Germinal center (tissue), 1 donor: ENCODE measurements at places on chromosomes 11 and 22.
A peak's percentile ranks its signal among the peaks of the same experiment; 100 is the strongest.

GRCh38 chr11:61682093-61682732 lies 2.0 kb downstream of the DAGLA start:
- no peak for DNase-seq

GRCh38 chr22:18100781-18101180 lies 9.8 kb upstream of the TUBA8 start:
- DNase-seq = no peak

DNA sequence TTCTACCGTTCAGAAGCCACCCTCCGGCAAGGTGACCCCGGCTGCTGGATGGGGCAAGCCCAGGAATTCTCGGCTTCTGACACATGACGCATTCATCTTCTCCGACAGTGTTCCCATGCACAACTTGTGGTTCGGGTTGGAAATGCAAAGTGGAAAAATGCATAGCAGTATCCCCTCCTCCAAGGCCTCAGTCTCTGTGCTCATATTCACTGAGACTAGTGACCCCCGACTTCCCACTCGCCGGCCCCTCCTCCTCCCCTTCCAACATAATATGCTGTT lies 70.0 kb upstream of the NTM start:
- no peak for DNase-seq

DNA sequence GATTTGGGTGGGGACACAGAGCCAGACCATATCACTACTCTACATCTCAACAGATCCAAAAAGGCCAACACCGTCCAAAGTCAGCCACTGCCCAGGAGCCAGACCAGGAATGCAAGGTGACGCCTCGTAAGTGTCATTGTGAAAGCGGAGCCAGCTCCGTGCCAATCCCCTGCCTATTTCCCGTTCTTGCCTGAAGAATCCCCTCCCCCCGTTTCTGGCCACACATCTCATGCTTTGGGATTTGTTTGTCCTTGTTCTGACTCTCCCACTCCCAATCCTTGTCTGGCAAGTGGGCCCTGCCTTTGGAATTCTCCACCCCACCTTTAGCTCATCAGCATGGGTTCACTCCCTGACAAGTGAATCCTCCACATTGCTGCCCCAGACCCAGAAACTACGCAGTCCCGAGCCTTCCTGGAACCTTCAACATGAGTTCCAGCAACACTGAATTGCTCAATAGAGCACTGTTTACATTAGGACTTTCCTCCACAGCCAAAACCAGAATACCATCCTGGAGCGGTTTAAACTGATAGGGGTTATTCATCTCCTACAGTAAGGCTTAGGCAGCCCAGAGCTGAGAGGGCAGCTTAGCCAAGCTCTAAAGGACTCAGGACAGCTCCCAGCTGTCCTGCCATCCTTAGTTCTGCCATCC lies 6.0 kb upstream of the SLC35C1 start:
- DNase-seq = no peak

DNA sequence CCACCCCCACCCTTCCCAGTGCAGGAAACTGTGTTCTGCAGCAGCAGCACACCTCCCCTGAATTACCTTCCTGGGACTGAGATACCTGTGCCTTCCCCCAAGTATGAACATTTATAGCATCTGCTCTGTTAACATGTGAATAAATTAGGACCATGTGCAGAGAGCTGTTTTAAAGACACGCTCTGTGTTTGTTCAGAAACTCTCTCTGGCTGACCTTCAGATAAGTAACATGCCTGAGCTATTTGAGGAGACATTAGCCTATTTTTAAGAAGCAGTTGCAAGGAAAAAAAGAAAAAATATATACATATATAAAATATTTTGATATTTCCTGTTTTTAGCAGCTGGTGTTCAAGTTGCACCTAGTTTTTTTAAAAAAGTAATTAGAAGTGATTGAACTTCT lies 5.4 kb downstream of the NAV2 start:
- DNase-seq = no peak

DNA sequence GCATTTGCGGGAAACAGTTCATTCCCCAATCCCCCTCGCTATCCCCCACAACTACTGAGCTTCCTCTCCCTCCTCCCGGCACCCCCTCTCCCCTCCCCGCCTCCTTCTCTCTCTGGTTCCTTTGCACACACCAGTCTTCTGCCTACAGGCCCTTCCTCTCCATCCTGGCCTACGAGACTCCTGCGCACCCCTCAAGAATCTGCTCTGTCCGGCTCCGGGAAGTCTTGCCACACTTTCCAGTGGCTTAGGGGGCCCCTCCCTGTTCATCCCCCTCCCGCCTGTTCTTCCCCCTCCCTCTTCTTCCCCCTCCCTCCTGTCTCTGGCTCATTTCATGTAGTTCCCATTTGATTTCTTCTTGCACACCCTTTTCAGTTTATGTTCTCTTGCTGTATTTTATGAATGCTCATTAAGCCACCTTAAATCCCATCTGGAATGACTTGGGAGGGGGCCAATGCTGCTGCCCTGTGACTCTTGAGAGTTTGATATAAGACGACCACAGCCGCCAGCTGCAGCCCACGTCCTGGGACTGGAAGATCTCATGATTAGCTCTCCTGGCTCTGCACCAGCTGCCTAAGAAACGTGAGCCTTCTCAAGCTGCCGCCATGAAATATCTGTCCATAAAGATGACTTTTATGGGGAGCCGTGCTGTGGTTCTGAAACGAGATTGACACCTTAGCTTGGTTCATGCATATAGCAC lies 50.9 kb downstream of the RPS6KA4 start:
- no peak for DNase-seq

DNA sequence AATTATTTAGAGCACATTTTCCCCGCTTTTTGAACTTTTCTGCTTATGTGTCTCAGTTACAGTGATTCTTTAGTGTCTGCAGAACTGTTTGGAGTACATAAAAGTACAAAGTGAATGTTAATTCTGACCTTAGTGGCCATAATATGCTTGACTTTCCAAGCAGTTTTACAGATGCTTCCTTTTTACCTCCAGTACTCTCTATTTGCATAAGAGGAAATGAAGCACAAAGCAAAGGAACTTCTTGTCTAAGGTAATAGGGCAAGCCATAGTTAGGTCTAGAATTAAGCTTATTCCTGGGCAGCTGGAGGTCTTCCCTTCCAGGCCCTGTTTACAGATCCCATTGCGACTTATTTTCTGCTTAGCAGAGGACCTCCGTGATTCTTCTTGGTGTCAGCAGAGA lies 3.6 kb downstream of the GTPBP1 start:
- peak; percentile 48 for DNase-seq

GRCh38 chr22:43883719-43884415 lies 7.9 kb downstream of the PNPLA5 start:
- DNase-seq = no peak

DNA sequence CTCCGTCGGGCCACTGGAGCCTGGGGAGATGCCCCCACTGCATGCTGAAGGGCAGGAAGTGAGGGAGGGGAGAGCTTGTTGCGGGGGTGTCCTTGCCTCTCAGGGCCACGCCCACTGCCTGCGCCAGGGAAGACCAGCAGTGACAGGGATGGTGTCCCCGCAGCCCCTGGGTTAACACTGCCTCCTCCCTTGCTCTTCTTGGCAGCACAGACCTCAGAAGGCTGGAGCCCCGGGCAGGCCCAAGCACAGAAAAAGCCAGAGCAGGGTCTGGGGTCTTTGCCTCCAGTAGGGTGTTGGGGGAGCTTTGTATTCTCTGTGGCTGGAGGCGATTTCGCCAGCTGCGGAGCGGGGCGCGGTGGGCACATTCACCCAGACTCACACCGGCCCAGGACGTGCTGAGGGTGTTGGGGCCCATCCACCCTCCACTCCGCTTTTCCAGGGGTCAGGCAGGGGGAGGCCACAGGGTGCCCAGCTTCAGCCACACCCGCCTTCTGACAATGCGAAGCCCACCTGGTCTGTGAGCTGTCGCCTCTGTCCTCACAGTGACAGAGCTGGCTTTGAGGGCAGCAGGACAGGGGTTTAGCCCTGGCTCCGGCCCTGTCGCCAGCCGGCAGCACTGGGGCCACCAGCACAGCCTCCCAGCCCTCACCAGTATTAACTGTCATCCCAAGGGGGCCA lies 83.7 kb downstream of the CDKN1C start:
- DNase-seq = no peak

- no peak for DNase-seq
These were observed 53.6 kb downstream of the SHANK2 start for GRCh38 chr11:71198823-71199165.

DNA sequence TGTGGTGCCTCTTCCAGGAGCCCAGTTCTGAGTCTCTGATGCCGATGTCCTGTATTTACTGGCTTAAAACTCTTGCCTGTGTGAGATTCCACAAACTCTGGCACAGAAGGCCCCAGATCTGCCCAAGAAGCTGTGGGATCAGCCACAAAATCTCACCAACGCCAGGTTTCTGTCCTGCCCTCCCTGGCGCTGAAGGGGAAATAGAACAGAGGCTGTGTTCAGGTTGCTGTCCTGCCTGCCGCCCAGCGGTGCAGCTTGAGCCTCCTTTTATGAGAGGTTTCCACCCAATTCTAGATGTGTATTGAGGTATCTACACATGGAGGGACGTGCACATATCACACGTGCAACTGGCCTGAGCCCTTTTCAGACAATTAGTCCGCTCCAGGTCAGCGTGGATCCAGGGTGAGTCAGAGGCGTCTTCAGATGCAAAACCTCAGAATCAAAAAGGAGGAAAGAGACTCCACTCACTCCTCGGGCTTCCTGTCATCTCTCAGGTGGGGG lies 2.2 kb downstream of the TMEM80 start:
- no peak for DNase-seq

DNA sequence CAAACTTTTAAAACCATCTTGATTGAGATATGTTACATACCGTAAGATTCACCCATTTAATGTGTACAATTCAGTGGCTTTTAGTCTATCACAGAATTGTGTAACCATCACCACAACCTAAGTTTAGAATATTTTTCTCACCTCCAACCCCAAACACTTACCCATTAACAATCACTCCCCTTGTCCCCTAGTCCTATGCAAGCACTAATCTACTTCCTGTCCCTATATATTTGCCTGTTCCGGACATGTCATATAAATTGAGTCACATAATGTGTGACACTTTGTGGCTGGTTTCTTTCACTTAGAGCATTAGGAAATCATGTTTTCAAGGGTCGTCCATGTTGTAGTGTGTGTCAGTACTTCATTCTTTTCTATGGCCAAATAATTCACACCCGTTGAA lies 38.8 kb downstream of the RASSF10 start:
- DNase-seq = no peak

DNA sequence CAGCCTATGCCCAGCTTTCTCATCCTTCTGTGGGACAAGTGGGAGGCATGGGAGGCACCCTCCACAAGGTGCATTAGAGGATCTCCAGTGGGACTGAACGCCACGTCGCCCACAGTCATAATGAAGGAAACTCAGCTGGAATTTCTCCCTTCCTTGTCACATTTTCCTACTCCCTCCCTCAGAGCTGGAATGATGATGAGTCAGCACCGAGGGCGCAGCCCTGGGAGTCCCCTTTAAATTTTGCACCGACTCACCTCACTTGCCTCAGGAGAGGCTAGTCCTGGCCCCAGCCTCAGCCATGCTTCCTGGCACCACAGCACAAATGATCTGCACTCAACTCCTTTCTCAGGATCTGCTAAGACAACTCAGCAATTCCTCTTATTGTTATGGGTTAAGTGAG lies 34.3 kb downstream of the DBX1 start:
- no peak for DNase-seq

DNA sequence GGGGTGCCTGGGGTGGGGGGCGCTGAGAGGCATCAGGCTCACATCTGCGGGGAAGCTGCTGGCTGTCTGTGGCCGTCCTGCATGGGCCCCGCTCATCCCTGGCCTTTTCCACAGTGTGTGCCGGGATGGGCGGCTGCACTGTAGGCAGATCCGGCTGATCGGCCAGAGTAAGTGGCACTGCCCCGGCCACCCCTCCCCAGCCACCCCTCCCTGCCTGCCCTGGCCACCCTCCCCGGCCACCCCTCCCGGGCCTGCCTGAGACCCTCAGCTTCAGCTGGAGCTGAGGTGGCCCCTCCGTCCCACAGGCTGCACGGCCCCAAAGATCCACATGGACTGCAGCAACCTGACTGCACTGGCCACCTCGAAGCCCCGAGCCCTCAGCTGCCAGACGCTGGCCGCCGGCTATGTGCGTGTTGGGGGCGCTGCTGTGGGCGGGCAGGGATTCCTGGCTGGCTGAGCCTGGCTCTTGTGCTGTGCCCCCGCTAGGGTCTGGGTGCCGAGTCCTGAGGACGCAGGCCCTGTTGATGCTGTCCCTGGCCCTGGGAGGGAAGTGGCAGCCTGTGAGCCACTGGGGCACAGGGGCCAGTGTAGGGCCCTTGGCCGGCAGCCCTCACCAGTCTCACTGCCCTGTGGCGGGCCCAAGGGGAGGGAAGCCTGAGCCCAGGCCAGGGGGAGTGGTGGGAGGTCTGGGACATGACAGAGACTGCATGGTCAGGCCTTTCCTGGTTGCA lies 10.9 kb downstream of the MUC2 start:
- DNase-seq = no peak

GRCh38 chr11:898540-899190 lies 11.9 kb downstream of the CHID1 start:
- DNase-seq = no peak

- no peak for DNase-seq
These were observed 64.2 kb downstream of the HIPK3 start for GRCh38 chr11:33321422-33321821.

- DNase-seq = no peak
These were observed 54.2 kb downstream of the NAV2 start for GRCh38 chr11:19766810-19767209.

- no peak for DNase-seq
These were observed 56.2 kb upstream of the ZBED5 start for GRCh38 chr11:10914050-10914449.

DNA sequence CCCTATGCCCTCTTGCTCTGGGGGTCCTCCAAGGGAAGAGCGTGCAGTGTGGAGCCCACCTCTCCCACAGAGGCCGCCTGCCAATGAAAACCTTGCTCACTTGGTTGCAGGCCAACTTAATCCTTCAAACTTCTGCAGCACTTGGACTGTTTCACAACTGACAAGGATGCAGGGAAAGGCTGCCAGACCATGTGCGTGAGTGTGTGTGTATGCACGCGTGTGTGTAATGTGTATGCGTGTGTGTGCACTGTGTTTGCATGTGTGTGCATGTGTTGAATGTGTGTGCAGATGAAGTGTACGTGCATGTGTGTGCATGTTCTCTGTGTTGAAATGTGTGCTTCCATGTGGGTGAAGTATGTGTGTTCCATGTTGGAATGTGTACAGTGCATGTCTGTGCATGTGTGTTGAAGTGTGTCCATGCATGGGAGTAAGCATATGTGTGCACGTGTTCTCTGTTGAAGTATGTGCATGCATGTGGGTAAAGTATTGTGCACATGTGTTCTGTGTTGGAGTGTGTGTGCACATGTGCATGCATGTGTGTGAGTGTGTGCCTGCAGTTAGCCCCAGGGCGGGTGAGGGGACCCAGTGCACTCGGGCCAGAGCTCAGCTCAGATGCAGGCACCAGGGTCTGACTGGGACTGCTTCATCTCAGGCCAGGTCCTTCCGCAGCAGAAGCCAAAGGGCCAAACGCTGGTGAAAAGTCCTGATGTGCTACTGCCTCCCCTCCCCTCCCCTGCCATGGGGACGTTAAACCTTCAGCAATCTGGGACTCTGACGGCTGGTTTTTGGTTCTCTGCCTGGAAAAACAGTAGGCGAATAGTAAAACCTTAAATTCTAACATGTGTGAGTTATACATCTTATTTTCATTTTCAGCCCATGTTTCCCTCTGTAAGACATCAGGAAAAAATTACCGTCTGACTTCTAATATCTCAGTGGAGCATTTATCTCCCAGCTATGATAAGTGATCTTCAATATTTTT lies 72.0 kb downstream of the FLI1 start:
- no peak for DNase-seq
